ENCODE measurements at places on chromosomes 4 and X.

DNA sequence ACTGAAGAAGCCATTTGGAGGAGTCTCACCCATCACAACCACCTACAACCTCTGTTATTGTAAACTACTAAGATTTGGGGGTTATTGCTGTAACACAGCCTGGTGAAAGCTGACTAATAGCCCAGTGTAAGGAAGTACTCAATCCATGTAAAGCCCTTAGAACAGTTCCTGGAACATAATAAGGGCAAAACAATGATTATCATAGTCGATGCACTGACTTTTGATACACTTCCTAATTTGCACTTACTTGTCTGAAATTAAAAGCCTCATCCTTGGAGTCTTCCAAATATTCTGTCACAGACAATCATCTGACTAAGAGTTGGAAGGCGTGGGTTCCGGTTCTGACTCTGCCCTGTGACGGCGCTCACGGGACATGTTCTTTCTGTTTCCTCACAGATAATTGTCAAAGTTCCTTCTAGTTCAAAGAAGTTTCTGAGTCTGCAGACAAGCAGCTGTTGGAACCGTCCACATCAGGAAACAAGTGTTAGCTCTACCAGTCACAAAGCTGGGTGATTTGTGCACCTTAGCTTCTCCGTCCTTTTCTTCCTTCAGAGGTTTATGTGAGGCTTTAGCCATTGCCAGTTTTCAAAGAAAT, 33.4 kb upstream of the RASGEF1B start:
- peak; percentile 61 for DNase-seq

DNA sequence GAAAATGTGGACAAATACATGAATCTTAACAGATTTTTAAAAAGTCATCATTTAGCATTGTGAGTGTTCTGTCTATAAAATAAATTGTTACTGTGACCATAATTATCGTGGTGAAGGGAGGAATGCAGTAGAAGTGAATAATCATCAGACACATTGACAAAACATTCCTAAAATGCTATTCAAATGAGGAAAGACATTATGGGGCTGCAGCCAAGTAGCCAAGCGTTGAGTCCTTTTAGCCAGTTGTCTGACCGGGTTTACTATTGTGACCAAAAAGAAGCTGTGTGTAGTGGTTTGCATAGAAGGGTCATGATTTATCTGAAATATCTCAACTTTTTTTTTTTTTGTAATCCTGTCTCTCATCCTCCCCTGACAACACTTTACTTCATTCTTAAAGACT, 19.5 kb downstream of the WWC2 start:
- no peak for DNase-seq

DNA sequence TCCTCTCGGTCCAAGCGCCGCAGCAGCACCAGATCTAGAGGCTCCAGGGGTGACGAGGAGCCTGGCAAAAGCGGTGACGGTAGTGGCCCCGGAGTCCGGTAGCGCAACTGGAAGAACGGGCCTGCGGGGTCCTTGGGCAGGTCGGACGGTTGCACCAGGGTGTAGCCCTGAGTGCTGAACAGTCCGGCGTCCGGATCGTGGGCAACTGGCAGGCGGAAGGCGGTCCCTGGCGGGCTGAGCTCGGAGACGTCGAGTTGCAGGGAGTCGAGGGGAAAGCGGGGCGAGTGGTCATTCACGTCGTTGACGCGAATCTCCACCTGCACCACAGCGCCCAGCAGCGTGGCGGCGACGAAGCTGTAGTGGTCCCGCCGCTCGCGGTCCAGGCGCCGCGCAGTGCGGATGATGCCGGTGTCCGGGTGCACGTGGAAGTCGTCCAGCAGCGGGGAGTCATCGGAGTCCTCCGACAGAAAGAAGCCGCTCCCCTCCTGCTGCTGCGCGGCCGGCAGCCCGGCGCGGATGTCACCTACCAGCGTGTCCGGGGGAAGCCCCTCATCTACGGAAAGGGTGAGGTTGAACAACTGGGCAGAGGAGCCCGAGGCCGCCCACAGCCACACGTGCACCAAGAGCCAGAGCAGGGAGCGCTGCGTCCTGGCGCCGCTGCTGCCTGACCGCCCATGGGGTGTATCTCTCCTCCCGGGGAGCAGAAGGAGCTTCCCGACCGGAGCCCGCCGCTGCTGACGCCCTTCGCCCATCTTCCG, 837 bp downstream of the DCHS2 start:
- DNase-seq: no peak

DNA sequence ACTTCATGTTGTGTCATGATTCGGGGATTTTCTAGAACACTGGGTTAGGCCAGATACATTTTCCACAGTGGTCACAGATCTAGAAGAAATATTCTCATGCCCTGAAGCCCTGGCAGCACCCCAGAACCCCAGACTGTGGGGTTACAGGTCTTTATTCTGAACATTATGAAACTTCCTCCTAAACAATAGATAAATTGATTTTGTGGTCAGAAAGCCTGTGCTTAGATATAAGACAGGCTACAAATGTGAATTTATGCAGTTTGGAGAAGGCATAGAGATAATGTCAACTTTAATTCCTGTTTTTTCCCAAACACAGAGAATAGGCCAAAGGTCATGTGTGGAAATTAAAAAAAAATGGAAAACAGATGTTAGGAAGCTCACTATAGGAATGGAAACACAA, 492.9 kb downstream of the SPRY1 start:
- no peak for DNase-seq

GRCh38 chr4:101211146-101211553, 136.2 kb downstream of the PPP3CA start:
- DNase-seq: no peak

DNA sequence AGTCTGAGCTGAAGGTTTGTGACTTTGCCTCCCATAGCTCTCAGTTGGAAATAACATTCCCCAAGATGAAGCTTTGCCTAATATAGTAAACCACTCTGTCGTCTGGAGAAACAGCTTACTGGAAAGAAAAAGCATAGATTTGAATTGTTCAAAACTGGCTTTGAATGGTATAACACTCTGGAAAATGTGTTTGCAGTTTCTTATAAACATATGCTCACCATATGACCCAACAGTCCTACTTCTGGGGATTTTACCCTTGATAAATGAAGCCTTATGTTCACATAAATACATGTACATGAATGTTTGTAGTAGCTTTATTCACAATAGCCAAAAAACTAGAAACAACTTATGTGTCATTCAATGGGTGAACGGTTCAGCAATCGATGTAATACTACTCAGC, 10.2 kb downstream of the VEGFD start:
- no peak for DNase-seq

GRCh38 chr4:176320976-176321361, 1.2 kb downstream of the SPCS3 start:
- DNase-seq: no peak

DNA sequence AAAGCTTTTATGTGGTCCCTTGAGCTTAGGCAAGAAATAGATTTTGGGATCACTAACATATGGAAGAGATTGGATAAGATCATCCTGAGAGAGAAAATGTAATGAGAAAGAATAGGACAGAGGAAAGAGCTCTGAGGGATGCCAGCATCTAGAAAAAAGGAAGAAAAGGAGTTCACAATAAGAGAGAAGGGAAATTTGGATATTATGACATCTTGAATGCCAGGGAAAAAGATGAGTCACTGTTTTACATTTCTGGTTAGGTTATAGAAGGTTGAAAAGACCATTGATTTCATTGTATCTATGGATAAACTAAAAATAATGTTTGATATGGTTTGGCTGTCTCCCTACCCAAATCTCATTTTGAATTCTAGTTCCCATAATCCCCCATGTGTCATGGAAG, 208.5 kb downstream of the MAD2L1 start:
- DNase-seq: no peak

DNA sequence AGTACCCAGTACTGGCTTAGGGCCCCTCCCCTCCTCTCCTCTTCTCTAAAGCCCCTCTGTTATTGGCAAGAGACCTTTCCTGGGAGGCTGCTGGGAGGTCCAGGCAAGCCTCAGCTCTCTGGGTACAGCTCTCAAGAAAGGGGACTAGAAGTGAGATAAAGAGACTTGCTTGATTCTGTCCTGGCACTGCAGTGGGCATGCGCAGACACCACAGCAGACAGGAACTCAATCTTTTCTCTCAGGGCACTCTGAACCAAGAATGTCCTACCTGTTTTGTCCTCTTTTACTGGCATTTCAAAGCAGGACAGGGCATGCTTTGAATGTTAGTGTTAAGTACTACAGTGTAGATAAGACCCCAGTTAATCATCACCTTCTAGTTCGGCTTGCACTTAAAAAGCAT, 74.9 kb downstream of the NYX start:
- no peak for DNase-seq

Data from stimulated activated CD4-positive, alpha-beta T cell treated with anti-CD3 and anti-CD28 coated beads, Interleukin-2, amount 100 ng/mL, for 24 hours (primary cell).